ENCODE measurements at places on chromosomes 16 and 17.
A peak's percentile ranks its signal among the peaks of the same experiment; 100 is the strongest.

- no peak for DNase-seq
These were observed 42.4 kb upstream of the GNG13 start for GRCh38 chr16:842711-843560.

- no peak for DNase-seq
These were observed 431 bp downstream of the TEKT3 start for GRCh38 chr17:15340966-15341365.

DNA sequence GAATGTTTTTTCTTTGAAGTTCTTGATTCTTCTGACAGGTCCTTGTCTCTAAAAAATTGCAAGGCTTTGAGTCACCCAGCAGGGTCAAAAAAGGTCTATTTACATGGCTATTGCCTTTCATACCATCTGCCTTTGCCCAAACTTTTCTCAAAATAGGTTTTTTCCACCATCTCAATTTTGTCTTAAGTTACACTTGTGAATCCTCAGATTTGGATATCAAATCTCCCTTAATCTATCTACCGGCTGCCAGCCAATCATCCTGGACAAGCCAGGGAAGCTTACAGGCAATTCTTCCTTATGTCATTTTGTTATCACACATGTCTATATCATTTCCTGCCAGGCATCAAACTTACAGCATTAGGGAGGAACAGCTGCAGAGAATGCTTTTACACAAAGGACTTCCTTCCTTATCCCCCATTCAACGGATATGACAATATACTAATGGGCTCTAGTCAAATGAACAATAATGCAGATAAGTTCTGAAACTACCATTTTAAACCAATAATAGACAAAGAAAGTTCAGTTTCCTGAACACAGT, 104.1 kb upstream of the CORO6 start:
- no peak for DNase-seq

GRCh38 chr17:78779850-78780249, 2.2 kb downstream of the CYTH1 start:
- DNase-seq = peak; percentile 51

GRCh38 chr17:74595037-74595750, 3.1 kb upstream of the CD300LD start:
- DNase-seq = no peak

- DNase-seq = no peak
These were observed 112.5 kb upstream of the CDH13 start for GRCh38 chr16:82514262-82514661.

DNA sequence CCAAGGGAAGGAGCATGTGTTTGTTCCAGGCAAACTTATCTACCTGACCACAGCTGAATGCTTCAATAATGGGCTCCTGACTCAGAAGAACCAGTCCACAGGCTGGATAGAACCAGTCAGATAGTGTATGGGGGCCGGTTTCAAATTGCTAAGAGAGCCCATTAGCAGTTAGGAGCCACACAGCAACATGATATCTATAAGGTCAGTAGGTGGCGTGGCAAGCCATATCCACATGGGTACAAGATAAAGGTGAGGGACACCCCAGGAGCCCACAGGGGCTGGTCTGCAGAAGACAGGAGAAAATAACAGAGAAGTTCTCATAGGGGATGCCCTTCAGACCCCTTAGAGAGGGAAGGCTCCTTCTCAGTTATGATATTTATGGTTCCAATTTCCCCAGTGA, 31.6 kb upstream of the CDRT15 start:
- DNase-seq = no peak

DNA sequence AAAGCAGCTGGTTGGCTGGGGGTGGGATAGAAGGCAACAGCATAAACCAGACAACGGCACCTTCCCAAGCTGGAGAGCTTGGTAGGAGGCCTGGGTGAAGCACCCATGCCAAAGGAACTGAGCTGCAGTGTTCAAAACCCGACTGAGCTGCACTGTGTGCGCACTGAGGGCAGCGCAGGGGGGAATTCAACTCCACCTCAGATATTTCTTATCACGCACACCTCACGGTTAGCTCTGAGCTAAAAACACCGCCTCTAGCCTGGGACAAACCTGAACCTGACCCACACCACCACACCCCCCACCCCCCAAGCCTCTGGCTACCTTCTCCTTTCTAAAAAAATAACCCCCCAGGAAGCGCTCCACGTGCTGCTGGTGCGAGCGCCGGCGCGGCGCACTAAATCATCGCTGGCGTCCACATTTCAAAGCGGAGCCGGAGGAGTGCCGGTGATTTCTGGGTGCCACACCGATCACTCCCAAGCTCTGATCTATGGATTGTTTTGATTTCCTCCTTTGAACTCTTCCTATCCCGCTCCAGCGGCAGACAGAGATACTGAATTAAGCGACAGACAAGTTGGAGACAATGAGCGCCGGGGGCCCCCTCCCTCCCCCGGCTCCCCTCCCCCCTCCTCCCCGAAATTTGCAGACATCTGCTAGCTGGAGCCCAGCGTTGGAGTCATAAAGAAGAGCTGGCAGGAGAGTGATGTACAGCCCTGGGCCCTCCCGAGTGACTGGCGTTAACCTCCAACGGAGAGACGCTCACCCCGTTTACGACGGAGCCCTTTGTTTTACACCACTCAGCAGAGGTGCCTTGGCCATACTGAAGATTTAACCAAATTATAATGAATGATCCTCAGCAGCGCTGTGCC, 85.0 kb downstream of the NOG start:
- no peak for DNase-seq

DNA sequence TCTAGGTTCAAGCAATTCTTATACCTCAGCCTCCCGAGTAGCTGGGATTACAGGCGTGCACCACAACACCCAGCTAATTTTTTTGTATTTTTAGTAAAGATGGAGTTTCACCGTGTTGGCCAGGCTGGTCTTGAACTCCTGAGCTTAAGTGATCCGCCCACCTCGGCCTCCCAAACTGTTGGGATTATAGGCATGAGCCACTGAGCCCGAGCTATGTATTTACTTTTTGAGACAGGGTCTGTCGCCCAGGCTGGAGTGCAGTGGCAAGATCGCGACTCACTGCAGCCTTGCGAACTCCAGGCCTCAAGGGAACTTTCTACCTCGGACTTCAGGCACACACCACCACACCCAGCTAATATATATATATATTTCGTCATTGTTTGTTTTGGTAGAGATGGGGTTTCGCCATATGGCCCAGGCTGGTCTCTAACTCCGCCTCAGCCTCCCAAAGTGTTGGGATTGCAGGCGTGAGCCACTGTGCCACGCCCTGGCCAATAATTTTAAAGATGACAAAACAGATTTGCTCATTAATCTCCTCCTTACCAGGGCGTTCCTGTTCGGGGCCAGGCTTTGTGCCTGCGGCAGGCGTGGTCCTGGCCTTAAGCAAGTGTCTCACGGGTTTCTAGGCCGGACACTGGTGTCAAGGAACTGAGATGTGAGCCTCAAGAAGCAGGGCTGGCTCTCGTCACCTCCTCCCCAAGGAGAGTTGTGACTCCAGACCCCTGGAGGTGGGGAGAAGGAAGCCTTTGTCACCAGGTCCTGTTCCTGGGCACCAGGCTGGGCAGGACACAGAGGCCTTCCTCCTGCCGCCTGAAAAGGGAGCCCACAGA, 4.3 kb upstream of the NPW start:
- no peak for DNase-seq

GRCh38 chr16:1354815-1355540, 3.2 kb downstream of the GNPTG start:
- no peak for DNase-seq

- DNase-seq = no peak
These were observed 30.9 kb downstream of the OR1D5 start for GRCh38 chr17:3032258-3033247.

DNA sequence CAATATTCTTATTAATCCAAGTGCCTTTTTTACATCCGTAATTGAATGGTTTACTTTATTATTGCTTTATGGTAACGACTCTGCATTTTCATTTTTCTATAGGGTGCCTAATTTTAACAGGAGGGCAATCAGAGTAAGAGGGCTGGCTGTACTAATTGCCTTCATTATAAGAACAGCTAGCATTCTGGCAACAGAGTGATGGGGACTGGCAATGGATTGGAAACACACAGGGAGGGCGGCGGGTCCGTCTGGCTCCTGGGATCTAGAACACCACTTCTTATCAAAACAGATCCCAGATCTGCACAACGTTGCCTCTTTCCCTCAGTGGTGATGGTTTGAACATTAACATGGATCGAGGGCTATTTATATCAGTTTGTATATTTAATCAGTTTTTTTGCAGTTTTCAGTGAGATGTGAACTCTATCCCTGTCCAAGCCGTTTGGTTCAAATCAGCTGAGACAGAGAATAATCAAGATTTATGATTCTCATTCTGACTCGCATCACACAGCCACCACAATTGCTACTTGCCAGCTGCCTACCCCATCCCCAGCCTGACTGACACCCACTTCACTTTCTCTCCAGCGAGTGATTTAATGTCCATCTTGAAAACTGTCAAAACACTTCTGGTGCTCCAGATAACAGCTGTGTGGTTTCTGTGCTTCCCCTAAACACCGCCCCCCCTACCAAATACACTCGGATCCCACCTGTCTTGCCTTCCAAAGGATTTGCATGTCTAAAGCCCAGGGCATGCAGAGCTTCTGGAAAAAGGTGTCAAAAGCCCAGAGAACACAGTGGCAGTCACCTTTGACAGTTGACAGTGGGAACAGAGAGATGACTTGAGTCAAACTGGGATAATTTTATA, 327.9 kb downstream of the HS3ST4 start:
- no peak for DNase-seq

- DNase-seq = no peak
These were observed 89.0 kb upstream of the SMURF2 start for GRCh38 chr17:64750891-64751677.

GRCh38 chr17:6843241-6843880, 11.8 kb upstream of the TEKT1 start:
- peak; percentile 43 for DNase-seq

- peak; percentile 63 for DNase-seq
These were observed 9.5 kb downstream of the DEF8 start for GRCh38 chr16:89958068-89958467.

DNA sequence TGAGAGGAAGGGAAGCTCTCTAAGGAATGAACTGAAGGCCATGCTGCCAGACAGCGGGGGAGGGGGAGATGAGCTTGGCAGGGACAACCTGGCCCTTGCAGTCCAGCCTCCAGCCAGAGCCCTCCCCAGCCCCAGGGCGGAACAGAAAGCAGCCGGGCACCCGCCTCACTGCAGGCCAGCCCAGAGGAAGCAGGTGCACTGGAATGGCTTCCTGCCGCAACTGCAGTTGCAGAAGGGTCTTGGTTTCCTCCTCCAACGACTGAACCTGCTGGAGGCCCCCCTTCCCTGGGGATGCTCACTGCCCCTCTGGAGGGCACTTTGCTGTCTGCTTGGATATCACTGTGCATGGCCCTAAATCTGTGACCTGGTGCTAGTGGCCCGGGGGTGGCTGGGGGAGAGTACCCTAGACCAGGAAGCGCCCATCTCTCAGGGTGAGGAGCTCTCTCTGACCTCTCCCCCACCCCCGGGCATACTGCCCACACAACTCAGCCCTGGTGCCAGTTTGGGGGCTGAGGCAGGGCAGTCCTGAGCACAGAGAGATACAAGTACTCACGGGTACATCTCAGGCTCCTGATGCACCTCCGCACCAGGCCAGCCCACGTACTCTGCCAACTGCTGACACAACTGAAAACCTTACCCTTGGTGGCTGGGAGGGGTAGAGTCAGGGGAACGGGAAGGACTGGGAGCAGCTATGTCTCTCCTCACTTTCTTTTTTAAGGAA, 41.1 kb downstream of the MYO18A start:
- no peak for DNase-seq

DNA sequence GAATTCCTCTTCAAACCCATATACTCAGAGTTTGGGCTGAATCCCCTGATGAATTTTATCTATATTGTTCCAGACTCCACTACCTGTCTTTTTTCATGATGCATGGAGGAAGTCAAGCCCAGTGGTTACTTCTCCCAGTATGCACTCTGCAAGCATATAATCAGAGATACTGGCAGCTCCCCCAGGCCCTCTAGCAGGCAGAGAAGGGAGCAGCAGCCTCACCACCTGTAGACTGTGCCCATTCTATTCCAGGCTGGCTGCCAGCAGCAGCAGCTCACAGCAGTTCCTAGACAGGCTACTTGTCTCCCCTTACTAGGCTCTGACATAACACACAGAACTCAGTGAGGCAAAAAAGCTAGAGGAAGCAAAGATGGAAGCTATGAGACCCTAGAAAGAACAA, 3.4 kb downstream of the MKS1 start:
- DNase-seq = no peak
